Cardiac muscle cell (in vitro differentiated cells and primary cell): ENCODE measurements at places on chromosomes 4 and X. TPM values are rescaled to one million over a fixed set of nuclear protein-coding genes. Genes with fewer than 3 reads are reported as not detected.

ODAPH gene
- 0.24 TPM in 1 of 2 replicates, not detected in the other for total RNA-seq

HTATSF1 gene
- 78.5 and 80.4 TPM in 2 replicates for total RNA-seq

PIR gene
- total RNA-seq: 3.4 and 4.5 TPM in 2 replicates

MTTP gene
- total RNA-seq: 0.69 and 2.5 TPM in 2 replicates

PABPC5 gene
- total RNA-seq: 8.8 and 10.3 TPM in 2 replicates

RASL11B gene
- 37.5 and 50.0 TPM in 2 replicates for total RNA-seq

NPNT gene
- 22.0 and 33.4 TPM in 2 replicates for total RNA-seq

CTAG2 gene
- total RNA-seq: not detected in 2 replicates

CFAP299 gene
- 1.4 and 2.0 TPM in 2 replicates for total RNA-seq

TLR3 gene
- total RNA-seq: 0.21 TPM in 1 of 2 replicates, not detected in the other

CXCL8 gene
- total RNA-seq: not detected in 2 replicates

GPM6B gene
- total RNA-seq: 3.4 and 6.1 TPM in 2 replicates
